Stimulated activated CD8-positive, alpha-beta memory T cell treated with anti-CD3 and anti-CD28 coated beads, Interleukin-2, amount 100 ng/mL, for 1 hour (primary cell): ENCODE measurements at places on chromosomes 2 and 18.

GRCh38 chr2:83756219-83756618, 702.9 kb downstream of the SUCLG1 start:
- DNase-seq: no peak

DNA sequence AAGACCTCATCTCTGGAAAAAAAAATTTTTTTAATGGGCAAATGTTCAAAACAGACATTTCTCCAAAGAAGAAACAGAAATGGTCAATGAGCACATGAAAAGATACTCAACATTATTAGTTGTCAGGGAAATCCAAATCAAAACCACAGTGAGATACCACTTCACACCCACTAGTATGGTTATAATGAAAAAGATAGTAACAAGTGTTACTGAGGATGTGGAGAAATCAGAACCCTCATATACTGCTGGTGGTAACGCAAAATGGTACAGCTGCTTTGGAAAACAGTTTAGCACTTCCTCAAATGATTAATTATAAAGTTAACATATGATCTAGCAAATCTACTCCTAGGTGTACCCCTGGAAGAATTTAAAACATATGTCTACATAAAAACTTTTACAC, 29.0 kb upstream of the TCF7L1 start:
- no peak for DNase-seq

DNA sequence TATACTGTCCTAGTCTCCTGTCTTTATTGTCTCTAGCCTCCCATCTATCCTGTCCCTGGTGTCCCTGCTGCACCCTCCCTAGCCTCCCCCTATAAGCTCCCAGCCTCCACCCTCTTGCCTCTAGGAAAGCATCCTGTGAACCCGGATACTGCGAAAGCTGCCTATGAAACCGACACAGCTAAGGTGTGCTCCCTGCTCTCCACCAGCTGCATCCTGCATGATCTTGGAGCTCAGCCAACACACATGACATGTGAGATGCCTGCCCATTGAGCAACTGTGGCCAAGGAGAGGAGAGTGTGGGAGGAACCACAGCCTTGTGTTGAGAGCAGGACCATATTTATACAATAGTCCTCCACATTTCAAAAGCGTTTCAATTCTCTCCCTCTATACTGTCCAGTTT, 187.1 kb downstream of the ZBTB7C start:
- no peak for DNase-seq

GRCh38 chr2:60544954-60545560, 8.4 kb downstream of the BCL11A start:
- DNase-seq: no peak

DNA sequence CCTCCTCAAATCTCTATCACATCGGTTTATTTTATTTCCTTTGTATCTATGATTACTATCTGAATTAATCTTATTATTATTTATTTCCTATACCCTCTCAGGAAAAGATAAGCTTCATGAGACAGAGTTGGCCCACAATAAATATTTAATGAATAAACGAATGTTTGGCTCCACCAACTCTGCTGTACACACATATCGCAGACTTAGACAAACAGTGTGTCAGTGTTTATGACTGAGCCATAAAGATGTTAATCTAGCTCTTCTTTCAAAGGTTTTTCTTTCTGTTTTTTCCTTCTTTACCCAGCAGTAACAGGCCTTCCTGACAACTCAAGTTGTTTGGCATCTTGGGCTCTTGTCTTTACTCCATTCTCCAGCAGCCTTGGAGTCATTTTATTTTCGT, 329.5 kb downstream of the CDH2 start:
- no peak for DNase-seq

GRCh38 chr2:197369228-197369932, 58.8 kb upstream of the ANKRD44 start:
- no peak for DNase-seq

GRCh38 chr18:6598657-6599056, 130.9 kb upstream of the ARHGAP28 start:
- no peak for DNase-seq
